ENCODE measurements at places on chromosomes 12 and 14.
A peak's percentile ranks its signal among the peaks of the same experiment; 100 is the strongest.

- no peak for DNase-seq
Measured at GRCh38 chr12:54197431-54197909, 8.7 kb upstream of the SMUG1 start.

DNA sequence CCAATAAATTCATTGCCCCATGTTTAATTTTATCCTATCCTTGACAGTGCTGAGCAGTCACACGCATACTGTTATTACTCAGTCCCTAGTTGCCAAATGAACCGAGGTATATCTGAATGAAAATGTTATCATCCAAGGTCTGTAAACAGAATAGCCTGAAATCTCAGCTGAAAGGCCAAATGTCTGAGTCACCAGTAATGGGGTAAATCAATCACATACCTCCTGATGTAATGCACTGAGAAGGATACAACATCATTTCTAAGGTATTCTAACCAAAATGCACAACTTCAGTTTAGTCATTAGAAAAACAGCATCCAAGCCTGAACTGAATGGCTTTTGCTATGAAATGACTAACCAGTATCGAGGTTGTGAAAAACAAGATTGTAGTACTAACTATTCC is 228.6 kb downstream of the DPF3 start:
- DNase-seq: peak; percentile 93

DNA sequence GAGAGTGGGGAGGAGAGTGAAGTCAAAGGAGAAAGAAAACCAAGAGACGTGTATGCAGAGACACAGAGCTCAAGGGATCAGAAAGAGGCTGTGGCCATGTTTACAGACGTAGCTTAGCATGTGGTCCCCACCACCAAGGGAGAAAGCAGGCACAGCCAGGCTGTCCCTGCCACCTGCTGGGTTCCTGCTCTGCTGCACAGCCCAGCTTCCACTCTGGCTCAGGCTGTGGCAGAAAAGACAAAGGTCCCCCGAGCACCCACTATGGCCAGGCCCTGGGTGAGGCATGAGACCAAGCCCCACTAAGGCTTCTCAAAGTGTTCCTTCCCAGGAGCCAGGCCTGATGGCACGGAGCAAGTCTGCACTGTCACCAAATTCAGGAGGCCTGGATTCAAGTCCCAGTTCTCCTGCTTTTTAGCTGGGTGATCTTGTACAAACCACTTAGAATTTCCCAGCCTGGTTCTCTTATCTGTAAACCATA is 25.9 kb upstream of the COL2A1 start:
- no peak for DNase-seq

- DNase-seq: peak; percentile 96
Measured at GRCh38 chr12:52280796-52281560, 6.5 kb downstream of the KRT86 start.

- no peak for DNase-seq
Measured at GRCh38 chr14:61102549-61103466, 121.8 kb downstream of the SLC38A6 start.

- no peak for DNase-seq
Measured at GRCh38 chr14:80523518-80524117, 312.3 kb upstream of the DIO2 start.

DNA sequence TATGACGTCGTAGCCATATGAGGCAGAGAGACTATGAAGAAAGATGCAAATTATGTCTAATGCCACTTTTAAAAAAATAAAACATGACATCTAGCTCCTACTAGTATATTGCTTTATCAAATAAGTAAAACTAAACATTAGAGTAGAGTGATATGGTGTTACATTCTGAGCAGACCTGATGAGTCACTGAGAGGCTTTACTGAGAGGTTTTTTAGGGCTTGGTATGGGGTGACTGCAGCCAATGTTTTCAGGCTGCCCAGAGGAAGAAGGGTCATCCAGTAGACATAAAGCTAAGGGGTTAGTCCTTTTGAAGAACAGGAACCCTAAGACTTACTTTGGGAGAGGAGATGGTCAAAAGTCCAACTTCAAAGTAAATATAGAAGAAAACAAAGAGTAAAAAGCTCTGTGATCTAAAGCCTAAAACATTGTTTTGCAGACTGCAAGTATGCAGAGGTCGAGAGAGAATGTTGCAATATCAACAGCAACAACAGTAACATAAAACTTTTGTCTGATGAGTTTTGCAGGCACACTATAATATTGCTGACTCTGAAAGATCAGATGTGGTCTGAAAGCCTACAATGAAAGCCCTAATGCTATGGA is 774.7 kb downstream of the TMTC2 start:
- DNase-seq: no peak

DNA sequence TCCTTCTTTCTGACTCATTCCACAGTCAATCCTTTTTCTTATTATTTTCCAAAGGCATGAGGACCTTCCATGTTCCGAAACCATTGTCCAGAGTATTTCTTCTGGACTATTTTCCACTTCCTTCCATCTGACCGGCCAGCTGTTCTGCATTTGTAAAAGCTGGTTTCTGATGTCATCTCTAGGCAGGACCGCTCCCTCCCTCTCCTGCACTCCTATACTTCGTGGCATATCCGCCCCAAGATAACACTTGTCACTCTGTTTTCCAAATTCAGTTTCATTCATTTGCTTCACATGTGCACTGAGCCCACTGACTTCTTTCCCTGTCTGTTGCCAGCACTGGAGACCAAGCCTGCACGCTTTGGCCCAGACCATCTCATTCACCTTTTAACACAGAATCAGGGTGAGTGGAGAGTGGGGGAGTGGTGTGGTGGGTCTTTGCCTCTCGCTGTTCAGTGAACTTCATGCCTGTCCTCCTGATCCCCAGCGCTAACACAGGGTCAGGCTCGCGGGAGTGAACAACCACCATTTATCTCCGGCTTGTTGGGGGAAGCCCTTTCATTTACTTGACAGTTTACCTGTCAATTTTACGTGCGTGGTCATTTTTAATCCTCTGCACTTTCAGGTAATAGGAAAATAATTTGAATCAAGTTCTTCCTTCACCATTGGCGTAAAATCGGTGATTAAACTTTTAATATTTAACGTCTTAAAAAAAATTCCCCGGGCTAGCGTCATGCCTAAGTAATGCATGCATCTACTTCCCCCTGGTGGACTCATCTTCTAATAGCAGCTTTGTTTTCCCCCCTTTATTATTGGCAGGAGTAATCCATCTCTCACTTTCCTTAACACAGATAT is 52.5 kb downstream of the C12orf75 start:
- peak; percentile 59 for DNase-seq

- DNase-seq: no peak
Measured at GRCh38 chr14:101174980-101175606, 271.6 kb upstream of the RTL1 start.

DNA sequence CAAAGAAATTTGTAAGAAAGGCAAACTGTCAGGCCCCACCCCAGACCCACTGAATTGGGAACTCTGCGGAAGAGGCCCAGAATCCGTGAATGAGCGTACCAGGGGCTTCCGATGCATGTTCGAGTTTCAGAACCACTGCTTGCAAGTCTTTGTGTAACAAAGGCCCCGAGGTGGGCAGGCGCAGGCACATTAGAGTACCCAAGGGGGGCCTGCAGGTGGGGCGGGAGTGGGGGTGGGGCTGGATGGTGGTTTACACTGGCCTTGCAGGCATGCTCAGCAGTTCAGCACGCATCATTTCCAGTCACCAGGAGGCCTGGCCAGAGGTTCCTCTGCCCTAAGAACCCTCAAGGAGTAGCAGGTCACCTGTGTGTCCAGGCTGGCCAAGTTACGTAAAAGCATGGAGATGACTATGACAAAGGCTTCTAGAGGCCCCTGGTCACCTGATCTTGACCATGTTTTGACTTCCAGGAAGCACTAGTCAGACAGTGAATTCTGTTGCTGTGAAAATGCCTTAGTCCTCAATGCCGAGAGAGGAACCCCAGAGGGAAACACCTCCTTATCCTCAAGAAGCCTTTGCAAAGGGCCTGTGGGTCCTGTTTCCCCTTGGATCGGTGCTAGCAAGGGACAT is 33.2 kb upstream of the IRF2BPL start:
- DNase-seq: no peak

- DNase-seq: no peak
Measured at GRCh38 chr12:68611806-68612160, 1.1 kb downstream of the RAP1B start.

GRCh38 chr14:83085136-83085535 is 1551.5 kb upstream of the SEL1L start:
- DNase-seq: no peak

DNA sequence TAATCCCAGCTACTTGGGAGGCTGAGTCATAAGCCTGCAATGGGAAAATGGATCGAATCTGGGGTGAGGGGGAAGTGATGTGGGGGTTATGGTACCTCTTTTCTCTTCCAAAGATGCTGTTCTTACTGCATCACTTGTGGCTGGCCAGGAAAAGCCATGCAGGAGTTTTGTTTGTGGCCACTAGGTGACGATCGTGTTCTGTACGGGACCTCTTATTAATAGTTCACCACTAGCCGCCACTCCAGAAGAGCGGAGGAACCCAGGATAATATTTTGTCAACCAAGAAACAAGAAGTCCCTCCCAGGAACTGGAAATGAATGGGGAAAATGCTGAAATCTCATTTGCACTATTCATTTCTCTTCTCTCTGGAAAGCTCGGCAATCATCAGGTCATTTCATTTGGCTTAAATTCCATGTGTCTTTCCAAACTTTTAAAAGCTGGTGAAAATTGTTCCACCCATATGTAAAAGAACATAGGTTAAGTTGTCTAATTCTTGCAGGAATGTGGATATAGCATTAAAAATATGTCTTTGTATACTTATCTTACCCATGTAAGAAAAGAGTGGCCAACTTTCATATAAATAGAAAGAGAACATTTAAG is 8.9 kb downstream of the GPR65 start:
- peak; percentile 45 for DNase-seq

DNA sequence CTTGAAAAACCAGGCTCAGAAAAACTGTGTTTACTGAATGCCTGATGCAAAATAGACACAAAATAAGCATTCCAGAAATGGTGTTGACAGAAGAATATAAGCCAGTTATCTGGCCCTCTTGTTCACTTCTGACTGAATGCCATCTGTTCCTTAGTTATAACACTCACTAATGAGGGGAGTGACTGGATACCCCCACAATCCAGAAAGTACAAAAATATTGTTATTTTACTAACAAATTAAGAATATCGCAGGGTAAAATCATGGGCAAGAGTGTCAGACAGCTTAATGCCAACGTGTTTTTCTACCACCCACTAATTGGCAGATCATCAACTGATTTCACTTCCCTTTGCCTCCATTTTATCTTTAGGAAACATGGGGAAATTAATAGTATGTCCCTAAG is 477.3 kb upstream of the FLRT2 start:
- no peak for DNase-seq

DNA sequence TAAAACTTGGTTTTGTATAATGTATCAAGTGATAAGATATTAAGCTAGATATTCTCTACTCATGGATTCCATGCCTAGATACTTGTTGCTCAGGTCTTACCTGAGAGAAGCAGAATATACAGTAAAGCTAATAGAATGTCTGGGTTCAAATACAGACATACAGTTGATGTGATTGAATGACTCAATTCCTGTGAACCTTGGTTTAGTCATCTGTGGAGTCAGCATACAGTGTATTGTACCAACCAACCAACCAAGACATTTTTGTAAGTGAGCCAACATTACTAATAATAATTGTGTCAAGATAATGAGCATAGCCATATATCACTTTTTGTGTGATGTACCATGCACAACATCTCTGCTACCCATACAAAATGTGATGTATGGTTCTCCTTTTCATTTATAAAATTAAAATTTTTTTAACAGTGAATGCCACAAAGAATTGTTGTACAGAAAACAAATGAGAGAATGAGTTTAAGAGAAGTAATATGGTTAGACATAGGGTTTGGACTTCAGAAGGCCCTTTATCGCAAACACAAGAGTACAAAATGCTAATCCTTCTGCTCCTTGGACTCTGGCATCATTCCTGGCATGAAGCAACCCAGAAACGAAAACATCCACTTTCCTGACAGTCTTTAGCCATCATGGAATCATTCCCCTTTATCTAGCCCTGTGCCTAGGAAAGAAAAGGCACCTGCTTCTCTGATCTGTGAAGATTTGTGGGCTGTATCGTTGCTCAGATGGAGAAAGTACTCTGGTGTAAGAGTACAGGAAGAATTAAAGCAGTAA is 977.2 kb upstream of the USP15 start:
- no peak for DNase-seq

DNA sequence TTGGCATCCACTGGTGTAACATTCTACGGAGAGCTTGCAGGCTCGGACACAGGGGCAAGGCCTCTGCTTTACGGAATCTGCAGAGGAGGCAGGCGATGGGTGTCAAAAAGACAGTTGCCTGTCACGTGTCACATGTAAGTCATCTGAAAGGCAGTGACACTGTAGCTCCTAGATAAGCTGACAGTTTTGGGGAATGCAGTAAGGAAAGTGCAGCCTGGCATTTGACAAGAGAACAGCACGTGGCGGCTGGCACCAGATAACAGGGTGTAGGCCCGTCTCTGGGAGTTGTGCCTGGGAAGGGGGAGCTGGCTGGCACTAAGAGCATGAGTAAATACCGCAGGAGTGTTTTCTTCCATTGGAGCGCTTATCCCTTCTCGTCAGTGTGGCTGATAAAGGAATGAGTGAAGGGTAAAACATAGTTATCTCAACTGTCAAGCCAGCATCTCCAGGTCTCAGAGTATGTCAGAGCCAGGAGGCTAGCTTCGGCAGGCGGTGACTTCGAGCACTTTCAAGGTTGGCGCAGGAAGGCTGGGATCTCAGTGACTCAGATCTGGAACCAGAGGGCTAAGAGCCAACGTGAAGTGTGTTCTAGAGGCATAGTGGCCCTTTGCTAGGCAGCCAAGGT is 26.1 kb downstream of the ADCK1 start:
- no peak for DNase-seq

DNA sequence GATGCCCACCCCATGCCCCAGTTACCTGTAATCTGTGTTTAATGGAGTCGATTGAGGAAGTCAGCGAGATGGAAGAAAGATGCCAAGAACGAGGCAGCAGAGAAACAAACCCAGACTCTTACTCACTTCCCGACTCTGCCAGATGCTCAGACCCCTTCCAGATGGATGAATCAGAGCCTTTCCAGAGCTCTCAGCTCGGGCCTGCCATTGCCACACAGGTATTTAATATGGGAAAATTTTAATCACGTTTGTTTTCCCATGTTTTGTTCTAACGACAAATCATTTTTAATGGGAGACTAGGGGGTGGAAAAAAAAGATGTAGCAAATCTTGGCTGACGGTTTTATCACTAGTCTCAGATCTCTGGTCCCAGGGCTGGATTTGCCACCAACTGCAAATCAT is 72.5 kb upstream of the SRRM4 start:
- DNase-seq: no peak

DNA sequence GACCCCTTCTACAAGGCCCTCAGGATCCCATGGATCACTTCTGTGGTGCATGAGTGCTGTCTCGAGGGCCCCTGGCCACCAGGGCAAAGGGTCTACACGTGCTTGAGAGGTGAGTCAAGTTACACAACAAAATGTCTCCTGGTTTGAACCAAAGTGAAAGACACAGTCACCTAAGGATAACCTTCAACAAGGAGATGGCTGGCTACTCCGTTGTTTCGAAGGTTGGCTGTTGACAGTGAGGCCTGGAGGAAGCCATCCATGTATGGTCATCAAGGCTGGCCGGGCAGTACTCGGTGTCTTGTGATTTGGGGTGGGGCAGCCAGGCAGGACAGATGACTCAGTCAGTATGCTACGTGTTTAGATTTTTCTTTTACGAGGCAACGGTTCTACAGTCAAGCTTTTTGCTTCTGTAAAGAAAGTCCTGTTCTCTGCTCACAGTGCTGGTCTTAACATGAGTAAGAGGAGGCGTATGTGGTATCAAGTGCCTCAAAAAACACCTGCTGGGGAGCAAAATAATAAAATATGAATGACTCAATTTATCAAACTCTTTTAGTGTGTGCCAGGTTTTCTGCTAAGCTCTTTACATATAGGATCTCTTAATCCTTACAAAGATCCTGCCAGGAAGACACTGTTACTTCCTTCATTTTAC is 18.0 kb upstream of the NT5DC3 start:
- peak; percentile 86 for DNase-seq

Measured in astrocyte of the cerebellum (primary cell).